ENCODE measurements at places on chromosomes 13 and 19.

DNA sequence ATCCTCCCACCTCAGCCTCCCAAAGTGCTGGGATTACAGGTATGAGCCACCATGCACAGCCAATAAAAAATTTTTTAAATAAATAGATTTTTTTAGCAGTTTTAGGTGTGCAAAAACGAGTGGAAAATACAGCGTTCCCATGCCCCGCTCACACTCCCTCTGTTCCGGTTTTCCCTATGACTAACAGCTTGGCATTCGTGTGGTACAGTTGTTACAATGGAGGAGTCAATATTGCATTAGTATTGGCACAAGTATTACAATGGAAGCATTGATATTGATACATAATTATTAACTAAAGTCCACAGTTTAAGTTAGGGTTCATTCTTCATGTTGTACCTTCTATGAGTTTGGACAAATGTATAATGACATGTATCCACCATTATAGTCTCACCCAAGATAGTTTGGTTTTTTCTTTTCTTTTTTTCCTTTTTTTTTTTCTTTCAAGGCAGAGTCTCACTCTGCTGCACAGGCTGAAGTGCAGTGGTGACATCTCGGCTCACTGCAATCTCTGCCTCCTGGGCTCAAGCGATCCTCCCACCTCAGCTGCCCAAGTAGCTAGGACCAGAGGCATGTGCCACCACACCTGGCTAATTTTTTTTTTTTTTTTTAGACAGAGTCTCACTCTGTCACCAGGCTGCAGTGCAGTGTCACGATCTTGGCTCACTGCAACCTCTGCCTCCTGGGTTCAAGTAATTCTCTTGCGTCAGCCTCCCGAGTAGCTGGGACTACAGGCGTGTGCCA lies 15.4 kb upstream of the RAB20 start:
- DNase-seq: no peak

- peak; percentile 95 for DNase-seq
Observed at GRCh38 chr19:2610637-2611482, 91.6 kb downstream of the GNG7 start.

DNA sequence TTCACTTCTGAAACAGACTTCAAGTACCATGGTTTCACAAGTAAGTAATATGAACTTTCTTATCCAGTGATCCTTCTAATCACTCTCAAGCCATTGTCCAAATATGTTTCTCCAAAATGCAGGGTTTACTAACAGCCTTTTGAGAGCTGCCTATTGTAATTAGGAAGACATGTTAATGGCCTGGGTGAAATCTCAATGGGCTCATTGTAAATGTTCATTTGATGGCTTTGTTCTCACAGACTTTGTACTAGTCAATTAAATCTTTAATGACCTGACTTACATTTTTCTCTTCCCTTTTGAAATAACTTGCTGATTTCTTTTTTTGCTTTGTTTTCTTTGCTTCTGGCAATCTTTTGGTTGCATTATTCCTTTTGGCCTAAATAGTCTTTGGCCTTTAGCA lies 444.8 kb downstream of the LIG4 start:
- DNase-seq: no peak

GRCh38 chr19:42185277-42185676 lies 32.2 kb downstream of the DEDD2 start:
- DNase-seq: no peak

DNA sequence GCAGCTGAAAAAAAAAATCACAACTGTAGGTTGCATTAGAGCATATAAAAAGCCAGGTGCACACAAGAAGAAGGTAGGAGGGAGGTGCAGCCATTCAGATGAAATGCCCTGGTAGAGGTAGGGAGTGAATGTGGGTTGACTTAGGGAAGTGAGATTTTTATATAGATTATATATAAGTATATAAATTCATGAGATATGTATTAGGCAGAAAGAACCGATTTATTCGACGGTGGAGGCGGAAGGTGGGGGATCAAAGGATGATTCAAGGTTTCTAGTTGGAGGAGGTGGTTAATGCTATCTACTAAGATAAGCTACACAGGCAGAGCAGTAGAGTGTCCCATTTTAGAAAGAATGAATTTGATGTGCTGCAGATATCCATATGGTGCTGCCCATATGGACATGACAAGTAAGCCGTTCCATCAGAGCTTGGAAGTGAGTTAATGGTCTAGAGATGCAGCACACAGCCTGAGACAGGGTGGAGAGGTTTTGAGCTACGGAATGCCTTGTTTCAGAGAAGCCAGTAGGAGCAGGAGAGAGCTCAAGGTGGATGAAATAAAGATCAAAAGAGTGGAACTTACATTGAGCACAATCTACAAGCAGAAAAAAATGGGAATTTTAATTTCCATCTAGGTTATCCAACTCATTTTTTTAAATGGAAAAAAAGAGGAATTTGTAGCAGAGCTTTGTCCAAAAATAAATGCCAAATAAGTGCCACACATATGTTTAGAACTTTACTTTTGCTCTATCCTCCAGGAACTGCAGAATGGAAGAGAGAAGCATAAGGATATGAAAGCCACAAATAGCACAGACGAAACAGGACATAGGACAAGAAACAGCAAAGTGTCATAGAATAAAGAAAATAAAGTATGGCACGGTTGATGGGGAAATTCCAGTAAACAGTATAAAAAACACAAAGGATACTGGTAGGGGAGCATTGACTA lies 177.3 kb downstream of the PCDH9 start:
- DNase-seq: no peak

GRCh38 chr13:37448153-37448552 lies 150.4 kb downstream of the POSTN start:
- no peak for DNase-seq

GRCh38 chr13:29484236-29484635 lies 111.3 kb downstream of the SLC7A1 start:
- DNase-seq: no peak

GRCh38 chr19:12891553-12892021 lies 627 bp downstream of the GCDH start:
- no peak for DNase-seq

DNA sequence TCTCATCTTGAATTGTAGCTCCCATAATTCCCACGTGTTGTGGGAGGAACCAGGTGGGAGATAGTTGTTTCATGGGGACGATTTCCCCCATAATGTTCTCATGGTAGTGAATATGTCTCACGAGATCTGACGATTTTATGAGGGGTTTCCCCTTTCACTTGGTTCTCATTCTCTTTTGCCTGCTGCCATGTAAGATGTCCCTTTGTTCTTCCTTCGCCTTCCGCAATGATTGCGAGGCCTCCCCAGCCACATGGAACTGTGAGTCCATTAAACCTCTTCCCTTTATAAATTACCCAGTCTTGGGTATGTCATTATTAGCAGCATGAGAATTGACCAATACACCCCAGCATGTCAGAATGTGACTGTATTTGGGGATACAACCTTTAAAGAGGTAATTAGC lies 3.9 kb upstream of the FPR1 start:
- DNase-seq: no peak

- DNase-seq: no peak
Observed at GRCh38 chr19:15038294-15038693, 11.0 kb upstream of the CASP14 start.

DNA sequence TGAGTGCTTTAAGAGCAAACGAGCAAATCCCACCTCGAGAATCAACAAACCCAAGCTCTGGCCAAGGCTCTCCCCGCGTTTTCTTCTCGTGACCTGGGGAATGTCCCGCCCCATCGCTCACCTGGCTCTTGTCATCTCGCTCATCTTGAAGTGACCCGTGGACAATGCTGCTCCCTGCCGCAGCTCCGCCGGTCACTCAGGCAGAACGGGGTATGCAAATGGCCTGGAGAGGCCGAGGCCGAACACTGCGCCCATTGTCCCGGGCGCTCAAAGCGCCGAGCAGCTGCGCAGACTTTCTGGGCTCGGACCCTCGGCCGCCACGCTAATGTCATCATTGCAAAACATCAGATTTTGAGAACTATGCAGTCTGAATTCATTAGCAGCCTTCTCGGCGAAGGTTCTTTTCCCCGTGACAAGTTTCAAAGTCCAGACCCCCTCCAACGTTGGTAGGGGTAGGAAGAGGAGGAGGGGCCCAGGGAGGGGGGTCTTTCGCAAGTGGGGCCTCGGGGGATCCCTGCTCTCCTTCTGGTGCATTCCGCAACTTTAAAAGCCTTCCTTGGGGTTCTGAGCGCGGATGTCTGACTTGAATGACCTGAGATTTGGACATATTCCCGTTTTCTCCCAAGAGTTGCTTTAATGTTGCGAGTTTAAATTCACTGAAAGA lies 39.7 kb downstream of the SOX1 start:
- DNase-seq: peak; percentile 56

- no peak for DNase-seq
Observed at GRCh38 chr19:13382633-13382938, 123.7 kb downstream of the CACNA1A start.

DNA sequence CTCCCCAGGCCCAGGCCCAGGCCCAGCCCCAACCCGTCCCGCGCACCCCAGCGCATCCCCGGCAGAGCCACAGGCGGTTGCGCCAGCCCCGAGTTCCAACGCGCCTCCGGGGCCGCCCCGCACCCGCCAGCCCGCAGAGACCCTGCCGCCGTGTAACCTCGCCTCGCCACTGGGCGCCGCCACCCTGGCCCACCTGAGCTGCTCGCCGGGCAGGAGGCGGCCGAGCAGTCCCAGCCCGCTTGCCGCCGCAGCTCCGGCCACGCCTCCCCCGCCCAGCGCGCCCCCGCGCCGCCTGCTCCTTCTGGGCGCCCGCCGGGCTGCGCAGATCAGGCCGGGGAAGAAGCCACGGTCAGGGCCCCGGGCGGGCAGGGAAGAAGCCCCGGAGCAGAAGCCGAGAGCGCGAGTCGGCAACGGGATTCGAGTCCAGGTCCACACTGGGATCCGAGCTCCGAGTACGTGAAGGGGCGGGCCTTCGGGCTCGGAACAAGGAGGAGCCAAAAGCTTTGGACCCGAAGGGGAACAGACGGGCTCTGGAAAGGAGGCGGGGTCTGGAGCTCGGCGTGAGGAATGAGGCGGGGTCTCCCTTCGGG lies at the start of gene MBOAT7:
TSS of gene MBOAT7 (minus strand) at position 436 of the 590 bp plus-strand sequence. CDS start 1,072 bp downstream, outside the sequence.
- DNase-seq: no peak

- no peak for DNase-seq
Observed at GRCh38 chr13:42484386-42484785, 89.6 kb upstream of the TNFSF11 start.

GRCh38 chr13:50679321-50679720 lies 164.2 kb downstream of the DLEU7 start:
- no peak for DNase-seq

GRCh38 chr13:31927219-31927653 lies 104.3 kb upstream of the FRY start:
- DNase-seq: no peak

DNA sequence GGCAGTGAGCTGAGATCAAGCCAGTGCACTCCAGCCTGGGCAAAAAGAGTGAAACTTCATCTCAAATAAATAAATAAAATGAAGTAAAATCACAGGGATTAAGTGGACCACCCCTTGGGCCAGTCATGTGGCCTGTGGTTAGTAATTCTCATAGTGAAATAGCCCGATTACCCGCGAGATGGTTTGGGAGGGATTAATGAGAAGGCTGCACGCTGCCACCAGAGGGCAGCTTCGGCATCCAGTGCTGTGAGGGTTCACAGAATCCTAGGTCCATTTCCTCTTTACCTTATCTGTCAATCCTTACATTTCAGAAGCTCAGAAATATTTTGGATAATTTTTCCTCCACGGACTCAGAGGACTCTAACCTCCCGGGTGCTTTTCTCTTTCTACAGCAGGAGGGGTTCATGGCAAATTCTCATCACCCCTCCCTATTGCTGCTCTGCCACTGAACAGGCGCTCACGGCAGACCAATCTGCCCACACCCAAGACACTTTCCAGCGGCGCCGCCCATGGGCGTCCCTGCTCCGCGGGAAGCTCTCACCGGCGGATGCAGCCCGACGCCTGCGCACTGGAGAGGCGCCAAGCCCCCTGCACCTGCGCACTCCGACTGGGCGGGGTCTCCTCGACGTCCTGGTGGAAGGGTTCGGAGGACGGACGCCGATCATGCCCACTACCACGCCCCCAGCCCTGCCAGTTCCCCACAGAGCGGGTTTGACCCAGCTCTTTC lies 11.0 kb downstream of the ZNF835 start:
- no peak for DNase-seq

Data from ELF-1 (cell line).